ENCODE measurements at places on chromosomes 16 and 17.
A peak's percentile ranks its signal among the peaks of the same experiment; 100 is the strongest.

GRCh38 chr16:77297996-77298395 is 98.8 kb downstream of the SYCE1L start:
- no peak overlapping the region for H3K4me3 ChIP-seq
- H3K27me3 ChIP-seq: peaks cover 11% of the 10 kb centered on the region
- H3K36me3 ChIP-seq: no peaks in the 10 kb centered on the region
- H3K4me1 ChIP-seq: peaks cover 7% of the 10 kb centered on the region
- H3K27ac ChIP-seq: no peak overlapping the region

DNA sequence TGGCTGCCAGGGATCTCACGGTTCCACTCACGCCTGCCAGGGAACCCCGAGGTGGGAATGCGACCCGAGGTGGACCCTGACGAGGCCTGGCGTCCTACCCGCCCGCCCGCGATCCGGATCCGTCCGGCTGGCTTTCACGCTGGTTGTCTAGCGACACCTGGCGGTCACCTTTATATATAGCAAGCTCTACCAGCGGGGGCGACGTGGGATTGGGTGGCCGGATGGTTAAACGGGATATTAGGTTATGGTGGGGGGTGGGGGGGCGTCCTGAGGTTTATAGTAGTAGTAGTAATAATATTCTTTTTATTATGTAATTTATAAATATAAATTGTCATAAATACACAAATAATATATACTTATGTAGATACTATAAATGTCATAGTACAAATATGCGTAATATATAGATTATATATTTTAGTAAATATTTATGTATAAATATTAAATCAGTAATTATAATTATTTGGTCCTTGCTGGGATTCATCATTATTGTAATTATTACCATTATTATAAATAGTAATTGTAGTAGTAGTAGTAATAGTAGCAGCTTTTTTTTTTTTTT is 136.9 kb downstream of the KCNJ12 start:
- no peak overlapping the region for H3K27ac ChIP-seq
- no peak overlapping the region for H3K4me3 ChIP-seq
- H3K27me3 ChIP-seq: peaks cover 26% of the 10 kb centered on the region
- H3K36me3 ChIP-seq: no peaks in the 10 kb centered on the region
- DNase-seq: peak; percentile 79

DNA sequence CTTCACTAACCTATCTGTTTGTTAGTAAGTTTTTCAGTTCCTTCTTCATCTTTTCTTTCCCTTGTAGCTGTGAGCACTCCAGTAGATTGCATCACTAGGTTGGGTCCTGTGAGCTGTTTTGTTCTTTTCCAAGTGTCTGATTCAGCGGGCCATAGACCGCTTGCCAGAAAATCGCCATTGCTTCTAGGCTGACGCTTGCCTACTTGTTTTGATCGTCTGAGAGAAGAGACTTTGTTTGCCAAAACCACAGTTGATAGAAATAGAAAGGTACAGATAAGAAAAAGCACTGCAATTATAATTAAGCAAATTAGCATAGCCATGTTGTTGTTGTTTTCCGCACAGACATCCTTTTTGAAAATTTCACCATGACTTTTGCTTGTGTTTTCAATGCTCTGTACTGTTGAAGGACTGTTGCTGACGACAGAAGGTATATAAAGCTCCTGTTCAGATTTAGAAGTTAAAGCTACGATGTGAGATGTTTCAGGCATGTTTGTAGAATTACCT is 3.1 kb downstream of the EVI2A start:
- H3K4me1 ChIP-seq: peaks cover 62% of the 10 kb centered on the region
- DNase-seq: peak; percentile 48
- H3K27ac ChIP-seq: peak overlapping the region; percentile 98
- peak overlapping the region; percentile 86 for H3K4me3 ChIP-seq

- H3K4me1 ChIP-seq: peaks cover under 1% of the 10 kb centered on the region
- H3K36me3 ChIP-seq: no peaks in the 10 kb centered on the region
- no peak for DNase-seq
- H3K27ac ChIP-seq: no peak overlapping the region
- no peak overlapping the region for H3K4me3 ChIP-seq
- peaks cover 14% of the 10 kb centered on the region for H3K27me3 ChIP-seq
These were observed 15.4 kb downstream of the TBX4 start for GRCh38 chr17:61467416-61468262.

GRCh38 chr16:86768999-86769398 is 190.7 kb downstream of the FOXL1 start:
- H3K27me3 ChIP-seq: peaks cover 26% of the 10 kb centered on the region
- H3K4me1 ChIP-seq: no peaks in the 10 kb centered on the region
- H3K36me3 ChIP-seq: no peaks in the 10 kb centered on the region
- no peak for DNase-seq

- H3K27ac ChIP-seq: no peak overlapping the region
- H3K36me3 ChIP-seq: no peaks in the 10 kb centered on the region
- peaks cover 11% of the 10 kb centered on the region for H3K27me3 ChIP-seq
- no peaks in the 10 kb centered on the region for H3K4me1 ChIP-seq
- DNase-seq: no peak
These were observed 72.0 kb downstream of the CNGB1 start for GRCh38 chr16:57898961-57899360.

DNA sequence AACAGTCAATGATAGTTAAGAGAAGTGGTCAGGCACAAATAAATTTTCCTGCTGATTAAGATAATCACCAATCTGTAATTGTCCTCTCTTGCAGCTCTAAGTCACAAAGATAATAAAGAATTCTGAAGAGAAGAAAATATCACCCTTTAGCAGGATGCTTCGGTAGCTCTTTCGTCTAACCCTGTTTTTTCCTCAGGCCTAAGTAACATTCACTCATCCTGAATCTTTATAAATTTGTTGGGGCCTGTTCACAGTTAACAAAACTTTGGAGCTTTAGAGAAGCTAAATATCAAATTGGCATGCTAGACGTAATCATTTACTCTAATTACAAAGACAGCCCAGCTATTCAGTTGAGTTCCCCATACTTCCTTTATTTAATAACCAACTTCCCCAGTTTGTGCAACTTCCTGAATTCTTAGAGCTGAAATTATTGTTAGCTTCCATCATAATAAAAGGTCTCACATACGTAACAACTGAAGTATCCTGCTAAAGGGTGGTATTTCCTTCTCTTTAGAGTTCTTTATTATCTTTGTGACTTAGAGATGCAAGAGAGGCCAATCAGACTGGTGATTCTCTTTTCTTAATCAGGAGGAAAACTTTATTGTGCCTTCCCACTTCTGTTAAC is 118.6 kb downstream of the TANGO6 start:
- DNase-seq: no peak
- no peaks in the 10 kb centered on the region for H3K4me1 ChIP-seq
- peaks cover 10% of the 10 kb centered on the region for H3K36me3 ChIP-seq

- H3K27ac ChIP-seq: no peak overlapping the region
- peaks cover 26% of the 10 kb centered on the region for H3K36me3 ChIP-seq
- DNase-seq: no peak
- no peaks in the 10 kb centered on the region for H3K27me3 ChIP-seq
- H3K4me3 ChIP-seq: no peak overlapping the region
These were observed 65.9 kb downstream of the TANGO6 start for GRCh38 chr16:68909099-68909733.

GRCh38 chr16:68380348-68380670 is 68.0 kb downstream of the SMPD3 start:
- H3K36me3 ChIP-seq: no peaks in the 10 kb centered on the region
- H3K27ac ChIP-seq: no peak overlapping the region
- H3K4me3 ChIP-seq: no peak overlapping the region
- DNase-seq: no peak
- no peaks in the 10 kb centered on the region for H3K27me3 ChIP-seq
- H3K4me1 ChIP-seq: peaks cover 13% of the 10 kb centered on the region

- no peaks in the 10 kb centered on the region for H3K27me3 ChIP-seq
- DNase-seq: no peak
- peaks cover 39% of the 10 kb centered on the region for H3K36me3 ChIP-seq
- no peak overlapping the region for H3K4me3 ChIP-seq
These were observed 124.8 kb downstream of the ABCC1 start for GRCh38 chr16:16073891-16074881.

GRCh38 chr17:81834831-81835267 is at the start of gene PPP1R27:
Gene PPP1R27, minus strand, starts transcription at chr17:81835050. Its CDS starts 97 bp downstream, at chr17:81834953.
- H3K27ac ChIP-seq: peak within 1 kb of the TSS; percentile 89
- no peaks in the 10 kb centered on the region for H3K36me3 ChIP-seq
- no peak for DNase-seq

DNA sequence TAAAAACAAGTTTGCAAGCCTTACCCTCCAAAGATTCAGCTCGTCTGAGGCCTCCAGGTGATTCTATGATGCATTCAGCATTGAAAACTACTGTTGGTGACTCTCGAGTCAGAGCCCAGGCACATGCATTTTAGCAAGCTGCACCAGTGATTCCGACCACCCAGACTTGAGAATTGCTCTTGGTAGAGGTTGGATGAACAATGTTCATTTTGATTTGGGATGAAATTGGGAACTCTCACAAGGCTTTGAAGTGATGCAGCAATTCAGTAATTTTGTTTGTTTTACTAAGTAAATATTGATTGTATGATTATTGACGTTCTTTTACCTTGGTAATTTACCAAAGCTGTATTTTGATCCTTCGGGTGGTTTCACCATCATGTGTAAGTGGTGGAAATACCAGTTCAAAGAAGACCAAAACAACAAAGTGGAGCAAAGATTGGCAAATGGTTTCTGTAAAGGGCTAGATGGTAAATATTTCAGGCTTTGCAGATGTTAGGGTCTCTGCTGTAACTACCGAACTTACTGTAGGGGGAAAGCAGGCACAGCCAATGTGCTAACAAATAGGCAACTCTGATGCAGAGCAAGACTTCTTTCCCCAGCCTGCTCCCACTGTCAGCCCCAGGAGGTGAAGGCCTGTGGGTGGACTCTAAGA is 11.8 kb downstream of the ALDH3A2 start:
- H3K27ac ChIP-seq: no peak overlapping the region
- H3K27me3 ChIP-seq: no peaks in the 10 kb centered on the region
- H3K4me1 ChIP-seq: no peaks in the 10 kb centered on the region
- no peak overlapping the region for H3K4me3 ChIP-seq
- no peak for DNase-seq
- peaks cover 9% of the 10 kb centered on the region for H3K36me3 ChIP-seq

- DNase-seq: no peak
- H3K27me3 ChIP-seq: peaks cover 7% of the 10 kb centered on the region
- H3K4me3 ChIP-seq: no peak overlapping the region
- no peak overlapping the region for H3K27ac ChIP-seq
- no peaks in the 10 kb centered on the region for H3K4me1 ChIP-seq
These were observed 99.4 kb downstream of the SALL1 start for GRCh38 chr16:51051671-51052070.

DNA sequence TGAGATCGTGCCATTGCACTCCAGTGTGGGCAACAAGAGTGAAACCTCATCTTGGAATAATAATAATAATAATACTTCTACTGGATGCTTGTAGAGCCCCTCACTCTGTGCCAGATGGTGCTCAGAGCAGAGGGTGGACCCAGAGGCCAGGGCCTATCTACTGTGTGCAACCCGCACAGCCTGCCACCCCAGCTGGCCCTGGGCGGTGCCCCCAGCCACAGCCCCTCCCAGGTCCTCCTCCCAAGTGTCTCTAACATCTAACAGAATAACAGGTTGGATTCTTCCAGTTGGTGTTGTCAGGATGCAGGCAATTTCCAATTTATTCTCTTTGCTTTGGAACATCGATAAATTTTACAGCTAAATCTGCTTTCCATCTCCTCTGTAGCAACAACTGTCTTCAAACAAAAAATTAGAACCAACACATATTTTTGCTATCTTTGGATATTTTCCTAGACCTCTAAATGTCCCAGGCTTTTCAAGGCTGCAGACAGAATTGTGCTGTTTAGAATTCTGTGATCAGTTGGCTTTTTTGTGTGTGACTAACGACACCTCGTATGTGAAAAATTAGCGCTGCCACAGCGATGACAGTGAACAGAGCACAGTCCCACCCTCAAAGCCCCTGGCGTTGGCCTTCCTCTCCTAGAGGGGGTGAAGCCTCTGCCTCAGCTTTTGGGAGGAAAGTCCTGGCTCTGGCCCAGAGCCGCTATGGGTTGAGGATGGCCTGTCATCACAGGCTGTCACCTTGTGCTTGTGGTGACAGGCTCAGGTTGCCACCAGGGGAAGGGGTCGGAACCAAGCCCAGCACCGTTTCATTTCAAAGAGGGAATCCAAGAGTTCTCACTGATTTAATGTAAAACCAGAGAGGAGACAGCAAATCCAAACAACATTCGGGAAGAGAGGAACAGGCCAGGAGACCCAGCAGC is 7.6 kb upstream of the EVPL start:
- H3K27ac ChIP-seq: no peak overlapping the region
- H3K27me3 ChIP-seq: no peaks in the 10 kb centered on the region
- no peak for DNase-seq
- peaks cover 17% of the 10 kb centered on the region for H3K36me3 ChIP-seq

DNA sequence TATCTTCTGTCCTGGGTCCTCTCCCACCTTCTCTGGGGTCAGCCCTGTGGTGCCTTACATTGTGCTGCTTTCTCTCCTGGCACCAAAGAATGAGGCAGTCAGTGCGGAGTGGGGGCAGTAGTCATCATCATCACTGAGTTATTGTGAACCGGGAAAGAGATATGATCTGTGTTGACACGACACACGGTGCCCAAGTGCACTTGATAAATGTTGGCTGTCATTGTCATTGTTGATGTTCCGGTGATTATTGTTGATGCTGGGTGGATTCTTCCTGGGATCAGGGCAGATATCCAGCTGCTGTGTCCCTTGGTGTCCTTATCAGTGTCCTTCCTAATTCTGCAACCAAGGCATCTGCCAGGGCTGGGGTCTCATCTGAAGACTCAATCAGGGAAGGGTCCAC is 121.7 kb downstream of the ABCC6 start:
- H3K27me3 ChIP-seq: no peaks in the 10 kb centered on the region
- peaks cover 4% of the 10 kb centered on the region for H3K4me1 ChIP-seq
- no peak overlapping the region for H3K4me3 ChIP-seq
- peak overlapping the region; percentile 46 for H3K27ac ChIP-seq
- peaks cover 49% of the 10 kb centered on the region for H3K36me3 ChIP-seq

DNA sequence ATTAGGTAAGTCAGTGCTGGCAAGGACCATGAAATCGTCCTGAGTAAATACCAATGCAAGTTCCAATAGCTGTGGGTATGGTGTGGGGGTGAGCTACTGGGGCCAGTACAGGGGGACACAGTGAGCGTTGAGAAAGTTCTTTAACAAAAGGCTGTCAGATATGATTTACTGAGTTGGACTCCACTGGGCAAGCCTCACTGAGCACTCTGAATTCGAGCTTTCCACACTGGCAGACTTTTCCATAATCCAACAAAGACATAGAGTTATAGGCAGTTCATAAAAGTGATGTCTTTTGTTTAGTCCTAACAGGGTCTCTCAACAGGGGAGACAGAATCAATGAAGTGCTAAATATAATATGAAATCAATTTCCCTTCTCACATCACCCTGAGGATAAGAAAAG is 489.0 kb downstream of the KCNJ2 start:
- H3K27ac ChIP-seq: no peak overlapping the region
- DNase-seq: no peak
- H3K4me3 ChIP-seq: no peak overlapping the region
- no peaks in the 10 kb centered on the region for H3K27me3 ChIP-seq
- no peaks in the 10 kb centered on the region for H3K4me1 ChIP-seq

DNA sequence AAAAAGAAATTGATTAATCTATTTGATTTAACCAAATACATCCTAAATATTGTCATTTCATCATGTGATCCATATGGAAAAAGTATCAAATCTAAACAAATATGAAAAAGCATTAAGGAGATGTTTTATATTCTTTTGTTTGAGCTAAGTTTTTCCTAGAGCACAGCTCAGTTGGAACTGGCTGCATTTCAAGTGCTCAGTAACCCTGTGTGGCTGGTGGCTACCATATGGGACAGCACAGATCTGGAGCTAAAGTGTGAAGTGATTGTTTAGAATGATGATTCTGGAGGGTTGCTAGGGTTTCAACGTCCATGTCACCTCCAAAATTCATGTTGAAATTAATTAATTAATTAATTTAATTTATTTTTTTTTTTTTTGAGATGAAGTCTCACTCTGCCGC is 137.5 kb downstream of the XYLT1 start:
- no peak overlapping the region for H3K4me3 ChIP-seq
- DNase-seq: no peak
- H3K27ac ChIP-seq: no peak overlapping the region
- H3K4me1 ChIP-seq: peaks cover 8% of the 10 kb centered on the region

Measured in activated naive CD8-positive, alpha-beta T cell treated with anti-CD3 and anti-CD28 coated beads, Interleukin-2, amount 50 U/mL, for 24 hours (primary cell).